ENCODE measurements at places on chromosomes 6 and 20.

DNA sequence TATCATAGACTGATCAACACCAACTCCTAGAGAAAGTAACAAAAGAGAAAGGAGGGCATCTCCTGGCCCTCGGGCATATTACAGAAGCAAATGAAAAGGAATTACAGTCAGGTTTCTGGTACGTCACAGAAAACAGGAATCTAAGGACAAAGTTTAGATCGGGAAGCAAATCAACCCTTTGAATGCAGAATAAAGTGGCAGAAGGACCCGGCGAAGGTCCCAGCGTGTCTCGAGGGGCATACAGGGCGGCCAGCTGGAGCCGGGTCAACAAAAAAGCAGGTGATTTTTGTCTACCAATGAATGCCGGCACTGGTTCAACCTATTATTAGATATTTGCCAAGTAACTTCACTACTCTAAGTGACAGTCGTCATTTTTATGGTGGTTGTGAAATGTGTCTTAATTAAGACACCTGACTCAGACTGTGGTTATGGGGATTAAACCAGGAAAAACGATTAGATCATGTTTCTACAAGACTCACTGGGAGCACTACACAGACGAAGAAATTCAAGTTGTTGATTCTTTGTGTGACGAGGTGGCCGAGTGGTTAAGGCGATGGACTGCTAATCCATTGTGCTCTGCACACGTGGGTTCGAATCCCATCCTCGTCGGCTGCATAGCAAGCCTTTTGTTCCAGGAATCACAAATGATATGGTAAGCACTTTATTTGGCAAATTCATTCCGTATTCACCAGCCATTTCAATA lies 12.4 kb upstream of the ZSCAN9 start:
- peak; percentile 77 for DNase-seq

DNA sequence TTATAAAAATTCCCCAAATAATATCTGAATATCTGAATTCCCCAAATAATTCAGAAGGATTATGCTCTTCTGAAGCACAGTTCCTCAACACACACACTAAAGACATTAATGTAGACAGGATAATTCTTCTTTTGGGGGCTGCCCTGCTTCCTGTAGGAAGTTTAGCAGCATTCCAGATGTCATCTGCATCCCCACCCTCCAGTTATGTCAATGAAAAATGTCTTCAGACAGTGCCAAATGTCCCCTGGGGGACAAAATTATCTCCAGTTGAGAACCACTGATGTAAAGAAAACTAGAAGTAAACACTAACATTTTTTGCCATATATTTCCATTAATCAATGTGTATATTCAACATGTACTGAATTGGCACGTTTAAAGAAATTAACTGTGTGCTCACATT lies 25.9 kb upstream of the NAA20 start:
- no peak for DNase-seq

- no peak for DNase-seq
Observed at GRCh38 chr6:169165561-169166300, 87.9 kb downstream of the THBS2 start.

- DNase-seq: no peak
Observed at GRCh38 chr6:64249115-64249514, 613.5 kb downstream of the PHF3 start.

DNA sequence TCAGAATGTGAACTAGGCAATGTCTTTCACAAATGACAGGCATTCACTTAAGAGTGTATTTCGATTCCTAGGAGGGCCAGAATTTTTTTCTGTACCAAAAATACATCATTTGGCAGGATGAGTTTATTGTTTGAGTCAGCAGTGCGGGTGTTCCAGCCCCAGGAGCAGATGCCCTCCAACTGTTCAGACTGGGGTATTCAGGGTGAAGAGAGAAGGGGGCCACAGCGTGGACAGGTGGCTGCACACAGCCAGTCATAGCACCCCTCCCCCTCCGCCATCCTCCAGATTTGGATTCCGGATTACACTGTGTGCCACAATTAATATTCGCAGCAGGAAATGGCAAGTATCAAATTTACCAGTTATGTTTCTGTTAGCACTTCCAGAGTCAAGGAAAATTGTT lies 38.6 kb downstream of the RIPOR2 start:
- no peak for DNase-seq

DNA sequence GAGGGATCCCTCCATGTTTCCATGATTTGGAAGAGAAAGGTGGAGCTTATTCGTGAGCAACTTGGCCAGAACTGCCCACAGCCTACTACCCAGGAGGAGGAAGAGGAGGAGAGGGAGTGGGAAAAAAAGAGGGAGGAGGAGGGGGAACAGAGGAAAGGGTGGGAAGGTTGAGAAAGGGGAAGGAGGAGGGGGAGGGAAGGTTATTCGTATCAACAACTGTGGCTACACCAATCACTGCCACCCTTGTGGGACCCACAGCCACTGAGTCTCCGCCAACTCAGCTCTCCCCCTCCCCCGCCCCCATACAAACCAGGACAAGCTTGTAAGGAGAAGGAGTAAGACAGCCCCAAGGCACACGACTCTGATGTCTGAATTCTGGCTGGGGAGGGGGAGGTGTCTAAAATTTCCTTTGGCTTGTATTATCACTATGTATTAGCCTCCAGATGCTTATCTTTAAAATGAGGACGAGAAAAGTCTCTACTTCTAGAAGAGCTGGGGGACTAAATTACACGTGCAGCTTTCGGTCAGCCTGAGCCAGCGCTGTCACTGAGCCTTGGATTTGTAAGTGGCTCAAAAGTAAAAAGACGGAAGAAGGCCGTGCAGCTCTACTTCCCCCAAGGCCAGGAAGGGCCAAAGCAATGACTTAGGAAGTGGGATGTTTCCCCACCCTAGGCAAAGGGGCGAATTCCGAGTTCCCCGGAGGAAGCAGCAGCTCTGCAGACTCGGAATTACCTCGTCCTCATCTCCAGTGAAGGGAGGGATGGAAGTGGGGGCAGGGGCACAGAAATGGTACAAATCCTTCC lies 1.0 kb downstream of the FKBP1A start:
- DNase-seq: peak; percentile 76

GRCh38 chr6:38942442-38942841 lies 106.1 kb upstream of the GLP1R start:
- no peak for DNase-seq

- no peak for DNase-seq
Observed at GRCh38 chr6:74939721-74940620, 265.9 kb downstream of the COL12A1 start.

DNA sequence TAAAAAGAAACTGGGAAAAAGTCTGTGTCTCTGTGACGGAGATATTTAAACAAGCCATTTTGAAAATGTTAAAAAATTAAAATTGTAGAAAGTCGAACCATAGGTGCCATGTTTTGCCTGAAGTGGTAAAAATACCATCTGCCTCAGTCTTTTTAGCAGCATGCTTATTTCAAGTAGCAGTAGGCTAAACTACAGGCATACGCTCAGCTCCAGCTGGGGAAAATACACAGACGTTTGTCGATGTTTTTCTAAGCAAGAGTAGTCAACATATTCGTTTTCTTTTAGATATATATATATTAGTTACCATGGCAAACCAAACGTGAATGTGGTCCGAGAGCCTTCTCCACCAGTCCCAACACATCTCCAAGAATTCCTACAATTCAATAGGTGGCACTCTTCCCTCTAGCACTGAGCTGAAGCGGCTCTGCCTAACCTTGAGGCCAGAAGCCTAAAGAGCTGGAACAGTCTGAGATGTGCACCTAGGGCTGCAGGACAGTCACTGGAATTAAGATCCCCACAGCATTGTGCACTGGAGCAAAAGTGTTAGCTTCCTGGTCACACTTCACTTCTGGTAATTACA lies 70.2 kb upstream of the BEND3 start:
- no peak for DNase-seq

DNA sequence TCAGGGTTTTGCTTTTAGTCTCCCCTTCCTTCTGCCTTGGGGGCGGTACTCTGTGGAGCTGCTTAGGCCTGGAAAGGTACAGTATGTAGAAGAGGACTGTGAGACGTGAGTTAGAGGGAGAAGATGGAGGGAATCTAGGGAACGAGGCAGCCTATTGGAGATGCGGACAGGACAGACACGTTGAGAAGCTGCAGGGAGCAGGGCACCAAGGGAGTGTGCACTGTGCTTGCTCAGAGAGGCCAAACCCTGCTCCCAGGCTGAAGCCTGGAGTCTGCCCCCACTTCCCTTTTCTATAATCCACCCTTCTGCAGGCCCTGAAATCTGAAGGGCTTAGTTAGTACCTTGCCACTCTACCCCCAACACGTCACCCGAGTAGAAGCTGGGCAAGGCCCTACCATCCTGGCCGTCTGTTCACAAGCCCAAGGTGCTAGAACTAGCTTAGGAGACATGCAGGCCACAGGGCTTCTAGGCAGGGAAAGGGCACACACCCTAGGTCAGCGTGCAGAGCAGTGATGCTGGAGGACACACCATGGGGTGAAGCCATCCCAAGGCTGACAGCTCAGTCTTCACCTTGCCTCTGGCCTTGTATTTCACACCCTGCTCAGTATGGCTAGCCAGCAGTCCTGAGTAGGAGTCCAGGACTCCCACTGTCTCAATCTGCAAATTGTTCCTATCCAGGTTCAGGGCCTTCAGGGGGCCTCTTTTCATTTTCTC lies 6.9 kb downstream of the TP53INP2 start:
- no peak for DNase-seq

GRCh38 chr6:13303668-13304017 lies 24.7 kb downstream of the TBC1D7 start:
- peak; percentile 79 for DNase-seq

GRCh38 chr6:146651482-146651863 lies 52.7 kb downstream of the ADGB start:
- DNase-seq: no peak

GRCh38 chr6:166301611-166302529 lies 6.3 kb downstream of the PRR18 start:
- no peak for DNase-seq

DNA sequence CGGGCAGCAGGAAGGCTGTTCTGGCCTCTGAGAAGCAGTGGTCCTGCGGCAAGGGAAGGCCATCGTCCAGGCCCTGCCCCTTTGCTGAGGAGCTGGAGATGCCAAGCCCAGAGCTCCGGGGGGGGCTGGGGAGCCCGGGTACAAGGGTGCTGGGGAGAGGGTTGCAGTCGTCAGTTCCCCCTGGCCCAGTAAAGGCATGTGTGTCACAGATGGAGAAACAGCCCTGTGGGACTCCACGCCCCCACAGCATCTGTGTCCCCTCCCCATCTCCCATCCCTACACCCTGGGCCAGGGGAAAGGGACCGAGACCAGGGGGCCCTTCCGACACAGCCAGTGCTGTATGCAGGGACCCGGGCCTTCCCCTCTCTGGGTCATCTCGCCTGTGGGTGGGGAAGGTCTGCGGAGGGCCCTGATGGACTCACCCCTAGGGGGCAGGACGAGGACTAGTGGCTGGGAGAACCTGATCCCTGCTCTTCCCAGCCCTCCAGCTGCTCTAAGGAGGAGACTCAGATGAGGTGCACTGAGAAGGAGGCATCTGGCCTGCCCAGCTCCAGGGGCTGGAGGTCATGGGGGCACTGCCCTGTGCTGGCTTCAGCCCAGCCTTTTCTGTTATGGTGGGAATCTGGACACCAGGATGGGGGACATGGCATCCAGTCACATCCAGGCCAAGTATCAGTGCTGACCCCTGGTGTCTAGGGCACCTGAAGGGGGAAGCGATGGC lies 609 bp downstream of the MYL9 start:
- DNase-seq: peak; percentile 45

DNA sequence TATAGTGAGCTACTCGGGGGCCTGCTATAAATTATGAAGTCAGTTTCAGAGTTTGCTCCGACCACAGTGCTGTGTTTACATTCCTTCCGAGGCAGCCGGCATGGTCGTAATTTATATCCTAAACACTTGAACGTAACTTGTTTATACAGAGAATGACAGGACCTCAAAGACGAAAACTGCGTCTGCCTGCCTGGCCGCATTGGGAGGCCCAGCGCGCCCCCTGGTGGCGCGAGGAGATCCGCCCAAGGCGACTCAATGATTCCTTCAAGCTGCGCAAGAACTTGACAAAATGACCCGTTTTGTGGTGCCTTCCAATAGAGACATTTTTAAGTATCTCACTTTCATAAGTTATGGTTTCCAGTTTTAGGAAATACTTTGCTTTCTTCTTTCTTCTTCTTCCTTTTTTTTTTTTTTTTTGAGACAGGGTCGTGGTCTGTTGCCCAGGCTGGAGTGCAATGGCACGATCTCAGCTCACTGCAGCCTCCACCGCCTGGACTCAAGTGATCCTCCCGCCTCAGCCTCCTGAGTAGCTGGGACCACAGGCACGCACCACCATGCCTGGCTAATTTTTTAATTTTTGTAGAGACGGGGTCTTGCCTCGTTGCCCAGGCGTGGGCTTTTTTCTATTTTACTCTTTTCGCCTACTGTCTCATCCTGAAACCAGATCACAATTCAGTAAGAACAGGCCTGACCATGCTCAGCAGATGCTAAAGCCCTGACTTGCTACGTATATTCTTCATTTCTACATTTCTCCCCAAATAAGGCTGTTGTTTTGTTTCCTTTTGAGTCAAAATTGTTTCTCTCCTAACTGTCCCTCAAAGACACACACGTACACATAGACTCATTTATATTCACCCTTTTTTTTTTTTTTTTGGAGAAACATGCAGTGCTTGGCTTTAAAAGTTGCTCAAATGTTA lies 7.8 kb downstream of the FOXF2 start:
- peak; percentile 56 for DNase-seq

GRCh38 chr6:2961506-2961905 lies 9.9 kb downstream of the SERPINB6 start:
- peak; percentile 50 for DNase-seq

GRCh38 chr6:91276315-91276714 lies 689.4 kb upstream of the MAP3K7 start:
- no peak for DNase-seq

- DNase-seq: no peak
Observed at GRCh38 chr20:44583157-44583556, 778 bp downstream of the PKIG start.

DNA sequence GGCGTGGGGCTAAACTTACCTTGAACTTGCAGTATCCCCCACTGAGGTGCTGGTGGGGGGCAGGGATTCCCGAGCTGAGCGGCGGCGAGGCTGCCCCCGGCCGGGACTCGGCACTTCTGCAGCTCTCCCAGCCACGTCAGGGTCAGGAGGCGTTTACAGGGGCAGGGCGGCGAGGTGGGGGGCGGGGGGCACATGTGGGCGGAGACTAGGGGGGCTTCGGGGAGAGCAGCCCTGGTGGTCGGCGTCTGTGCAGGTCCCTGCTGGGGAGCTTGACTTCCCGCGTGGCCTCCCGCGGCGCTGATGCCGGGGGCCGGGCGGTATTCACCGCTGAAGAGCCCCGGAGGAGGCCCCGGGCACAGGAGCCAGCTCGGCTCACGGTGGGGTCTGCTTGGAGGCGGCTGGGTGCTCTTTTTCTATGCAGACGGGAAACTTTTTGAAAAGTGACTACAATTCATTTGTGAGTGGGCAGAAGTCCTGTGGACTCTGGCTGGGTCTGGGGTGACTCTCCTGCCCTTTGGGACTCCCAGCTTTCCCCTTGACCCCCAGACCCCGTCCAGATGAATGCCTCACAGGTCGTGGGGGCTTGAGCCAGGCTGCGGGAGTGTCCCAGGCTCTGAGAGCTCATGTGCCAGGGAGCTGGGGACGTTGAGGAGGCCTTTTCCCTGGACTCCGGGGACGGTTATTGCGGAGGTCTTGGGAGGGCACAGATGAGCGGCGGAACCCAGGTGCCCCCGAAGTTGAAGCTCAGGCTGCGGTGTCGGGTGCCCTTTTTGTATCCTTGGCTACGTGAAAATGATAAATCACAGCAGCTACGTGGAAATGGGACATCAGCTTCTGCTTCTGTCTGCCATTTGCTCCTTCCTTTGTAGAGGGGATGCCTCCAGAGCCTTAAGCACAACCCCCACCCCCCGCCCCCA lies 75.9 kb upstream of the GATA5 start:
- DNase-seq: no peak

- DNase-seq: no peak
Observed at GRCh38 chr6:168890981-168891365, 362.7 kb downstream of the THBS2 start.

GRCh38 chr6:25971187-25971821 lies 8.7 kb downstream of the TRIM38 start:
- DNase-seq: peak; percentile 85

- DNase-seq: no peak
Observed at GRCh38 chr6:132934496-132934895, 120.1 kb downstream of the RPS12 start.

Measured in inflammatory macrophage treated with lipopolysaccharide for 1 hour (primary cell).